ENCODE measurements at places on chromosomes 5 and 9. TPM values are rescaled to one million over a fixed set of nuclear protein-coding genes. Genes with fewer than 3 reads are reported as not detected.

DNA sequence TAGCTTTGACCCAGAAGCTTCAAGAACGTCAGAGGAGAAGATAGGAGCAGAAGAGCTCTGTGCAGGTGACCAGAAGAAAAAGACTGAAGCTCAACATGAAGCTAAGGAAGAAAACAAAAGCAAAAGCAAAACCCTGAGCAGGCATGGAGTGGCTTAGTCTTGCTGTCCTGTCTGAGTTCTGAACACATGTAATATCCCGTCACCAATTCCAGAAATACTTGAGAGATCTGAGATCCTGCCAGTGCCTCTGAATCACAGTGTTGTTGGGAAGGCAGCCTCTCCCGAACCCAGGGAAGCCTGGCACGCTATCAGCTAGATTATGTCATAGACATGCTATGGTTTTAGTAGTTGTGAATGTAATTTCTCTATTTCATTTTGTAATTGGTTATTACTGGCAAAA is 235.7 kb downstream of the ICE1 start:
- peaks cover 22% of the 10 kb centered on the region for H3K27me3 ChIP-seq
- H3K36me3 ChIP-seq, result no peaks in the 10 kb centered on the region
- no peak overlapping the region for H3K27ac ChIP-seq
- DNase-seq, result no peak

DNA sequence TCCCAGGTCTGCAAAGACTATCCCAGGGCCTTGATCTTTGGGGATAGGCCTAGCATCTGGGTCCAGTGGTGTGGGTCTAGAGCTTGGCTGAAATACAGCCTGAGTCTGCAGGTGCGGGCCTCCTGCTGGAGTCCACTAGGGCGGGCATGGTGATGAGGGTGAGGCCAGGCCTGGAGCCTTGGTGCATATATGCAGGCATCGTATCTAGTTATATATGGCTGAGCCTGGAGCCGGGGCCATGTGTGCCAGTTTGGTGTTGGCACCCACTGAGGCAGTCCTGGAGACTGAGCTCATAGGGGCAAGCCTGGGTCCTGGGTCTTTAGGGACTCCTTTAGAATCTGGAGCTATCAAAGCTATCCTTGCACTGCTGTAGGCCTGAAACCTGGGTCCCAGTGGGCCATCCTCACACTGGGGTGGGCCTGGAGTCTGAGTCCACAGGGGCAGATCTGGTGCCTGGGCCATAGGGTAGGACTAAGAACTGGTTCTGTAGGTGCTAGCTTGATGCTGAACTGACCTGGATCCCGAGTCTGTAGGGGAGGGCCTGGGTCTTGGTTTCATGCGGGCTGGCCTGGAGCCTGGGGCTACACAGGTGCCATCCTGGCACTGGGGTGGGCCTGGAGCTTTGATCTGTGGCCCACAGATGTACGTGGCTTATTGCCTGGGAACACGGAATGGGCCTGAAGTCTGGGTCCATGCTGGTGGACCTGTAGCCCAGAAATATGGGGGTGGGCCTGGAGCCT is 346.5 kb upstream of the MEF2C start:
- no peaks in the 10 kb centered on the region for H3K27me3 ChIP-seq
- no peak overlapping the region for H3K4me3 ChIP-seq
- no peaks in the 10 kb centered on the region for H3K36me3 ChIP-seq
- no peak for DNase-seq

- H3K36me3 ChIP-seq, result no peaks in the 10 kb centered on the region
- H3K4me1 ChIP-seq, result no peaks in the 10 kb centered on the region
- no peak overlapping the region for H3K4me3 ChIP-seq
These were observed 339.4 kb downstream of the PRELID2 start for GRCh38 chr5:145495741-145496140.

The SLC6A18 gene
- total RNA-seq, result not detected

DNA sequence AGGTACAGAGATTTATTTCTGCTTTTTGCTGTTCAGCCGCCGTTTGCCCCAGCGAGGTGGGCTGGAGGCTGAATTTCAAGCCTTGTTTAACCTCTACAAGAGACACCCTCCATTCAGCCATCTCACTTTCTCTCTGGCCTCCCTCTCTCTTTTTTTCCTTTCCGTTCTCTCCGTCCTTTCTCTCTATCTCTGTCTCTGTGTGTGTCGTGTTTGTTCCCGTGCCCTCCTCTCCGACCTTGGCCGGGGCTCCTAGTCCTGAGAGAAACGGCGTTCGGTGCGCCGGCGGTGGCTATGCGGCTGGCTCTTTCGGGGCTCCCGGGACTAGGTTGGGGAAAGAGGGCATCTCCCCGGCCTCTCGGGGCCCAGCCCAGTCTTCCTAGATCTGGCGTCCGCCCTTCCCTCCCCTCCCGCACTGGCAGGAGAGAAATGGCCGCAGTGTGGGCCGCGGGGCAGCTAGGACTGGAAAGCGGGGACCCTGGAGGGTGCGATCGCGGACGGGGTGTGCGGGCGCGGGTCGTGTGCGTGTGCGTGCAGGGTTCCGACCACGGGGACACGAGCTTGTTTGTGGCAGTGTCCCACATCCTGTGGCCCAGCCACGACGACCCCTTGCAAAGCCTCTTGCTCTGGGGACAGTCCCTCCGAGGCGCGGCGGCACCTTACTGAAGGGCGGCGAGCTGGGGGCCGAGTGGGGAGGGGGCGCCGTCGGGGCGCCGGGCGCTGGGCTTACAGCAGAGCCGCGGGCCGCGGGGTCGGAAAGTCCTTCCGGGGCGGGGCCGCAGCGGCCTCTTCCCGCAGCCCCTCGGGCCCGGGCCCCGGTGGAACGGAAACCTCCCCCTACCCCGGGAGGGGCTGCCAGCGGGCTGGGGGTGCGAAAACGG is 5.7 kb downstream of the LHX2 start:
- H3K4me1 ChIP-seq, result peaks cover 39% of the 10 kb centered on the region
- peak overlapping the region; percentile 64 for H3K4me3 ChIP-seq
- peaks cover 7% of the 10 kb centered on the region for H3K36me3 ChIP-seq
- DNase-seq, result no peak

DNA sequence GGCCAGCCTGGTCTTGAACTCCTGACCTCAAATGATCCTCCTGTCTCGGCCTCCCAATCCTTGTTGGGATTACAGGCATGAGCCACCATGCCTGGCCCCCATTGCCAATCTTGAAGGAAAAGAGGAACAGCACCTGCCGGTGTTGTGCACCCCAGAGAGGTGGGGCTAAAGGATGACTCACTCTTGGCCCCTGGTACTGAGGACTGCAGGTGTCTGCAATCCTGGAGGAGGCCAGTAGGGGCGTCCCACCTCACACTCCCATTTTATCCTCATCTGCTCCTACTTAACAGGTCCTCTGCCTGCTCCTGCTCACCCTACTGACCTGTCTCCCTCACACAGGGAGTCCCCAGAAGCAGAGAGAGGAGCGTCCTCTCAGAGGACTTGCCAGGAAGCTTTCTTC is 390.4 kb downstream of the ARHGEF28 start:
- H3K27me3 ChIP-seq, result peaks cover 58% of the 10 kb centered on the region
- no peak overlapping the region for H3K4me3 ChIP-seq
- H3K27ac ChIP-seq, result no peak overlapping the region
- no peaks in the 10 kb centered on the region for H3K4me1 ChIP-seq
- DNase-seq, result no peak

Data from activated T-cell treated with anti-CD3 and anti-CD28 coated beads, Interleukin-2, amount 50 U/mL, for 72 hours (primary cell).